ENCODE measurements at places on chromosomes 4 and X.

- DNase-seq: peak; percentile 43
These were observed 2.2 kb upstream of the CLDN2 start for GRCh38 chrX:106917830-106918500.

- no peak for DNase-seq
These were observed 456.1 kb downstream of the GRXCR1 start for GRCh38 chr4:43348591-43348990.

- DNase-seq: no peak
These were observed 317.0 kb upstream of the ANXA10 start for GRCh38 chr4:167775375-167775774.

DNA sequence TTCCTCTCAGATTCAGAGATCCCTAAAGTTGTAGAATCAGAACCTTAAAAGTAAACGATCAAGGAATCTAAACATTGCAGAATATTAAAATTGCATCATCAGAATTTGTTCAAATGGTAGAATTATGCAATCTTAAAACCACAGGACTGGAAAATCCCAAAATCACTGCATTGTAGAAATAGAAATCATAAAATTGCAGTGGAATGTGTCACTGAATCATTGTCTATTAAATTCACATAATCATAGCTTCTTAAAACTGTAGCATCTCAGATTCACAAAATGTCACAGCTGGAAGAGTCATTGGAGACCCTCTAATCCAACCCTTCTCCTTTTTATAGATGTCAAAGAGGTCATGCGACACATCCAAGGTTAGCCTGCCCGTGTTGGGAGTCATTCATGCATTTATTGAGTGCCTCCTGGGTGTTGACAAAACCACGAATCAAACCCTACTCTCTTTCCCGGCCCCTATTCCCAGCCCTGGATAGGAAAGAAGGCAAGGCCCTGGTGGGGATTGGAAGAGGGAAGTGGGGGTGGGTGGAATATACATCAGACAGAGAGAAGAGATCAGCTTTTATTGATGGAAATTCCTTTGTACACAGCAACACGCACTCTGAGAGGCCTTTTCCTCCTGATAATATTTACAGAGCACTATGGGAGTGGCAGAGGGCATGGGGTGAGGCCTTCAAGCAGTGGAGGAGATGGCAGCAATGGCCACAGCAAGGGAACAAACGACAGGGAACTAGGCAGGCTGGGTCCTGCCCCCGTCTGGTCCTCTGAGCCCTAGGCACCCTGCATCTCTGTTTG lies 15.4 kb downstream of the IQSEC2 start:
- no peak for DNase-seq

GRCh38 chrX:111465669-111466068 lies 45.8 kb upstream of the SERTM2 start:
- no peak for DNase-seq

- no peak for DNase-seq
These were observed 56.6 kb downstream of the STAP1 start for GRCh38 chr4:67615119-67615518.

GRCh38 chrX:80285131-80285773 lies 135.0 kb upstream of the TENT5D start:
- no peak for DNase-seq

DNA sequence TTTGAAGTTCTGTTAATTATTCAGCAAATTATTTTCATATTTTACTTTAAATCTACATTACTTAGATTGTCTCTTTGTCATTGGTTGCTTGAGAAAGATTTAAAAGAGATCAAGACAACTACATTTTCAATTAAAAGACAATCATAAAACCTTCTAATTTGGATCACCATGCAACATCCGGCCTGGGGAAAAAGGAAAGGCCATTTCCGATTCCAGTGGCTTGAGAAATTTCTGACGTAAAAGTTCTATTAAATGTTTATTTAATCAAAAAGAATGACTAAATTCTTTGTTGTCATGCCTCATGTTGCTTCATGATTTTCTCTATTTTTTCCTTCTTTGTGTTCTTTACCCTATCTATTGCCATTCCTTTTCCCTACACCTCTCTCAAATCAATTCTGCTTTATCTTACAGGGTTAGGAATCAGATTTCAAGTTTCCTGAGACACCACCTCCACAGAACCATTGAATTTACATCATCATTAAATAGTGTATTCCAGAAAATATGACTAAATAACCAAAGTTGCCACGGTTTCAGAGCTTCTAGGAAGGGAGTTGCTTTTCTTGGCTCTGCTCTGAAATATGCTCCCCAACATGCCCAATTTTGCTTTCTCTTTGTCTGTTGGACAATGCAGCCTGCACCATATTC lies 124.6 kb upstream of the ACSL4 start:
- DNase-seq: no peak

GRCh38 chrX:45771560-45772340 lies 571.1 kb upstream of the DIPK2B start:
- peak; percentile 49 for DNase-seq

DNA sequence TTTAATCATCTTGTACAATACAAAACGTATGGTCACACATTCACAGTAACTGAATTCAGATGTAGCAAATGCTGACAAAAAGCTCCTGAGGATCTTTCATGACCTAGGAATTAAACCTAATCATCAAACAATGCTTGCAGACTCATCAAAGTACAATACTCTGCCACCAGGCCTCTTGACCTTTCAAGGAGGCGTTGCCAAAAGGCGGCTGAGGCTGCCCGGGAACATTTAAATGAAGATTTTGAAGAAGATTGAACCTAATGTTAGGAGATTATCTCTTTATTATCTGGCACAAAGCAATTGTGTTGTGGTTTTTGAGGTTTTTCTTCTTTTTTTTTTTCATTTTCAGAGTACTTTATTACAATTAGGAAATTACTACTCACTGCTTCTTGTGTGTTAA lies 340.5 kb downstream of the GALNTL6 start:
- DNase-seq: no peak

DNA sequence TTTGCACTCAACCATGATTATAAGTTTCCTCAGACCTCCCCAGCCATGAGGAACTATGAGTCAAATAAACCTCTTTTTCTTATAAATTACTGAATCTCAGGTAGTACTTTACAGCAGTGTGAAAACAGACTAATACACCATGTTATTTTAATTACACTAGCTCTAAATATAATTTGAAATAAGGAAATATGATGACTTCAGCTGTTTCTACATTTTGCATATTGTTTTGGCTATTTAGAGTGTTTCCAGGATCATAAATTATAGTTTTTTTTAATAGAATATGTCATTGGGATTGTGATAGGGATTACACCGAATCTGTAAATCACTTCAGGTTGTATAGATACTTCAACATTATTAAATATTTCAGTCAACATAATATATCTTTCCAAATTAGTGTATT lies 43.9 kb downstream of the UGT2B10 start:
- DNase-seq: no peak

- DNase-seq: no peak
These were observed 157.0 kb downstream of the FRAS1 start for GRCh38 chr4:78214078-78214477.

GRCh38 chr4:73440653-73441052 lies 4.6 kb downstream of the AFP start:
- no peak for DNase-seq

DNA sequence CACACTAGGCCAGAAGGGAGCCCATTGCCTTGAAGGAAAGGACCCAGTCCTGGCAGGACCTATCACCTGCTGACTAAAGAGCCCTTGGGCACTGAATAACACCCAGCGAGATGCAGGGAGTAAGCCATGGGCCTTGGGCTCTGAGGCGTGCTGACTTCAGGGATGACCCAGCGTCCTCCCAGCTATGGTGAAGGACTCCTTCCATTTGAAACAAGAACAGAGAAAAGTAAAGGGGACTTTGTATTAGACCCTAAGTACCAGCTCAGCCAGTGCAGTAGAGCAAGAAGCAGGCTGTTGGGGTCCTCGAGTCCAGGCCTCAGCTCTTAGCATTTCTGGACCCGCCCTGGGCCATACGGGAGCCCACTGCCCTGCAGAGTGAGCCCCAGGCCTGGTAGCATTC lies 5.1 kb downstream of the ETDA start:
- no peak for DNase-seq

GRCh38 chrX:148984238-148984637 lies 483.8 kb downstream of the AFF2 start:
- no peak for DNase-seq

- no peak for DNase-seq
These were observed 115.5 kb upstream of the FAM241A start for GRCh38 chr4:112029771-112030171.
